ENCODE measurements at places on chromosomes 16 and 17.

DNA sequence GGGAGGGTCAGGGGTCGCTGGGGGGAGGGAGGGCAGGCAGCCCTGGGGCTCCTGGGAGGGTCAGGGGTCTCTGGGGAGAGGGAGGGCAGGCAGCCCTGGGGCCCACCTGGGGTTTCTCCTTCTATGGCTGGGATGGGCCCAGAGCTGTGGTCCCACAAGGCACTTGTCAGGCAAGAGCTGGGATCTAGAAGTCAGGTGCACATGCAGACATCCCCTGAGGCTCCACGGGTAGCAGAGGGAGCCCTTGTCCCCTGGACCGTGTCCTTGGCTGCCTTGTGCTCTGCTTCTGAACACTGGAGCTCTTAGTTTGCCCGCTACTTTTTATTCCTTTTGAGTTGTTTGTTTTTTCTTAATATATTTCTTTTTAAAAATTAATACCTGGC is 1.8 kb downstream of the TUBB3 start:
- H3K36me3 ChIP-seq: no peaks in the 10 kb centered on the region
- no peak for DNase-seq
- peaks cover 31% of the 10 kb centered on the region for H3K27me3 ChIP-seq

GRCh38 chr16:27193300-27193990 is 9.9 kb upstream of the KDM8 start:
- H3K27me3 ChIP-seq: peaks cover 2% of the 10 kb centered on the region
- DNase-seq: no peak
- no peak overlapping the region for H3K4me3 ChIP-seq
- H3K4me1 ChIP-seq: peaks cover 36% of the 10 kb centered on the region

DNA sequence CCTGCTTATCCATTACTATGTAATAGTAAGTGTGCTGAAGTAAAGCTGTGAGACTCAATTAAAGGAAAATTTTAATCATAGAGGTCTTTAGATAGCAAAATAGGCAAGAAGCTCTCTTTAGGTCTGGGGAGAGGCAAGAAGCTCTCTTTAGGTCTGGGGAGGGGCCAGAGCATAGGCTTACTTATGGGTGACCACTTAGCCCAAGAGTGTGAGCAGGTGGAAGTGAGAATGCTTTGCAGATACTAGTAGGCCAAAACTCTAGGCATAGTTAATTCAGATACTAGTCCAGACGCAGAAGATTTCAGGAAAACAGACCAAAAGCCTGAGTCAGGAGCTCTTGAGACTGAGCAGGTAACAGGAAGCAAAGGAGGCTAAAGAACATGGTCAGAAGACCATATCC is 49.6 kb downstream of the GLG1 start:
- H3K36me3 ChIP-seq: peaks cover 1% of the 10 kb centered on the region
- H3K4me3 ChIP-seq: no peak overlapping the region
- DNase-seq: no peak
- H3K27me3 ChIP-seq: no peaks in the 10 kb centered on the region

- H3K4me1 ChIP-seq: no peaks in the 10 kb centered on the region
- H3K36me3 ChIP-seq: no peaks in the 10 kb centered on the region
- H3K27ac ChIP-seq: no peak overlapping the region
- no peak overlapping the region for H3K4me3 ChIP-seq
- H3K27me3 ChIP-seq: no peaks in the 10 kb centered on the region
Observed at GRCh38 chr16:77539421-77540034, 104.7 kb upstream of the ADAMTS18 start.

- no peak overlapping the region for H3K4me3 ChIP-seq
- H3K36me3 ChIP-seq: peaks cover 70% of the 10 kb centered on the region
- DNase-seq: peak; percentile 78
Observed at GRCh38 chr17:74770498-74771318, 5.4 kb downstream of the NAT9 start.

Measured in activated CD4-positive, alpha-beta memory T cell treated with anti-CD3 and anti-CD28 coated beads, Interleukin-2, amount 10 ng/mL, durations not matched to agents 7 days and 5 days (primary cell).